Activated B cell treated with CpG ODN at 0.5 μM for 24 hours (primary cell): ENCODE measurements at places on chromosomes 13 and 19. TPM values are rescaled to one million over a fixed set of nuclear protein-coding genes. Genes with fewer than 3 reads are reported as not detected.

DNA sequence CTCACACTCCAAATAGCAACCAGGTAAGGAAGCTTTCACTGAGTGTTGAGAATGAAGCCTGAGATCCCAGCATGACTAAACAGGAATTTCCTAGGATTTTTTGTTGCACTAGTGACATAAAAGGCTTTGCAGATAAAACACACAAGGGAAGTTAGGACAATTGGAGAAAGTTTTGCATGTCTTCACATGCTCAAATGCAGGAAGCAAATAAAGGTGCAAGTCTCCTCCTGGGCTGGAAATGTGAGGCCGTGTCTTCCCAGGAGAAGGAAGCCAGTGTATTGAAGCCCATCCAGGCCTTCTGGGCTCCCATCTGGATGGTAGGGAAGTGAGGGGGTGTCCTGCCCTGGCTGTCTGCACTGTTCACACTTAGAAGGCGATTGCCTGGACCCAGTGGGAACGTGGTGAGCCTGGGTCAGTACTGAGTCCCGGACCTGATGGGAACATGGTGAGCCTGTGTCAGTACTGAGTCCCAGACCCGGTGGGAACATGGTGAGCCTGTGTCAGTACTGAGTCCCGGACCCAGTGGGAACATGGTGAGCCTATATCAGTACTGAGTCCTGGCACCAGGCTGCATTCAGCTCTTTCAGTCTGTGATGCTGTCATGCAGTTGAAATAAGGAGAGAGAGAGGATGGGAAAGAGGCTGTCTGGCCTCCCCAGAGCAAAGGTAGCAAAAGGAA, 38.7 kb downstream of the SIAH3 start:
- no peak for DNase-seq

DNA sequence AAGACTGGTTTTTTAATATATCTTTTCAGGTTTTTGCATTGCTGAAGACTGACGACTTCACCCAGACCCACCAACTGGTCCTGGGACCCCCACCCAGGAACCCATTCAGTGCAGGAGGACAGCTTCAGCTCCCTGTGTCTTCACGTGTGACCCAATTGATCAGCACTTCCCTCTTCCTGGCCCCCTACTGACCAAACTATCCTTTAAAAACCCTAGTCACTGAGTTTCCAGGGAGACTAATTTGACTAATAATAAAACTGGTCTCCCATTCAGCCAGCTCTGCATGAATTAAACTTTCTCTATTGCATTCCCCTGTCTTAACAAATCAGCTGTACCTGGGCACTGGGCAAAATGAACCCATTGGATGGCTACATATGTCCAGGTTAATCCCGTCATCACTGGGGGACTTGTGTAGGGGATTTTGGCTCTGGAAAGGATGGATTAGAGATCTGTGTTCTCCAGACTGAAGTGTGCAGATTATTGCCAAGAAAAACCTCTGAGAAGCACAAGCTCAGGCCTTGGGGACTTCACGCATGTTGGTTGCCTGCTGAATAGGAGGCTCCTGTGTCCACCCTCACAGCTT, 16.3 kb upstream of the PARP4 start:
- no peak for DNase-seq

- no peak for DNase-seq
These were observed 242.6 kb downstream of the NDFIP2 start for GRCh38 chr13:79723519-79724024.

GRCh38 chr13:106287351-106287750, 248.1 kb downstream of the EFNB2 start:
- DNase-seq: no peak

GRCh38 chr13:109205315-109205714, 575.9 kb downstream of the MYO16 start:
- no peak for DNase-seq

TEX101 gene
- total RNA-seq: not detected in 2 replicates

COG6 gene
- 28.9 and 29.6 TPM in 2 replicates for total RNA-seq
